ENCODE measurements at places on chromosomes 7 and 10.

GRCh38 chr7:106463851-106464611, 179.2 kb upstream of the NAMPT start:
- DNase-seq, result no peak

GRCh38 chr7:102258749-102259107, 27.9 kb upstream of the SH2B2 start:
- DNase-seq, result no peak

DNA sequence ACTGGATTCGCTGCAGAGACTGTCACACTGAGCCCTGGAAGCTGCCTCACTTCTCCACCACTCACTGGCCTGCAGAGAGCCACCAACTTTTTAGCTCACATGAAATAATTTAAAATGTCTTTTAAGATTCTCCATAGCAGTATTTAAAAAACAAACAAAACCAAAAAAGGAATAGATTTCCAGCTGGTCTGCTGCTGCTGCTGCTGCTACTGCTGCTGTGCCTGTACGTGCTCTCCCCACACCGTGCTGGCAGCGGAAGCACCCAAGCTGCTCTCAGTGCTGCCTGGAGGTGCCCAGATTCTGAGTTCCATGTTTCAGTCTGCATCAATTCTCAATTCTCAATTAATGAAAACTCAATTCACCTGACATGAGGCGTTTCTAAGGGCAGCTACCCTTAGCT, 146.0 kb downstream of the USP6NL start:
- DNase-seq, result no peak

DNA sequence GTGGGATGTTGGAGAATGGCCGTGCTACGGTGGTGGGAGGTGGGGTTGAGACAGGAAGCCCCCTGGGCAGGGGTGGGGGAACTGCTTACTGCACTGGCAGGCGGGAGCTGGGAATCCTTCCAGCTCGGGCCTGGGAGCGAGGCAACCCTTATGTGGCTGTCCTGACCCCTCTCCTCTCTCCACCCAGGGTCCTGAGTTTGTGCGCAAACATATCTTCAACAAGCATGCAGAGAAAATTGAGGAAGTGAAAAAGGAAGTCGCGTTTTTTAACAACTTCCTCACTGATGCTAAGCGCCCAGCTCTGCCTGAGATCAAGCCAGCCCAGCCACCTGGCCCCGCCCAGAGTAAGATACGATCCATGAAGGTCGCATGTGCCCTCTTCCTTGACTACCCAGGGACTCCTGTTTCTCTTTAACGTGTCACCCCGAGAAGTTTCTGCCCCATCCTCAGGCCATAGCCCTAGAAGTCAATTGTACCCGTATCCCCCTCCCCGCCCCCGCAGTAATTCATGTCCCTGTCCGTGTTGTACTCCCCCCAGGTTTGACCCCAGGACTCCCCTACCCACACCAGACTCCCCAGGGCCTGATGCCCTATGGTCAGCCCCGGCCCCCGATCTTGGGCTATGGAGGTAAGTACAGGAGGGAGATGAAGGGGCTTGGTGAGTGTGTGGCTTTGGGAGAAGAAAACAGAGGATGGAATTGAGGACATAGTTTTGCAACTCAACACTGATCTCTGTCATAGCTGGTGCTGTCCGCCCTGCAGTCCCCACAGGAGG, 1.8 kb downstream of the UFSP1 start:
- DNase-seq, result no peak

- no peak for DNase-seq
Measured at GRCh38 chr10:124978376-124978725, 36.4 kb downstream of the ZRANB1 start.

GRCh38 chr10:130741901-130742855, 569.3 kb downstream of the TCERG1L start:
- DNase-seq, result no peak

DNA sequence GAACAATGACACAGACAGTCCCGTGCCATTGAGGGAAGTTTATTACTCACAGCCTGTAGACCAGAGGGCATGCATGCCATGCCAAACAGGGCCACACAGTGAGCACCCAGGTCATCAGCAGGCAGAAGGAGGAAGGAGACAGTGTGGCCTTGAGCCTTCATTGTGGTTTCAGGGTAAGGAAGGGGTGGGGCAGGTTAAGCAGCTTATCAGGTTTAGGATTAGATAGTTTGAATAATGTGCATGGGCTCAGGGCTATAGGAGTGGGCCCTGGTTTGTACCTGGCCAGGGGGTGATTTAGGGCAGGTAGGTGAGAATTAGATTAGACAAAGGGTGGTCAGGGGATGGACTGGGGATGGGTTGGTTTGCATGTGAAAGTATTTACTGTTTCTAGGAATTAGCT, 67.9 kb downstream of the ADCY1 start:
- no peak for DNase-seq

GRCh38 chr10:71442000-71442399, 45.3 kb downstream of the CDH23 start:
- DNase-seq, result no peak

- DNase-seq, result no peak
Measured at GRCh38 chr10:85851325-85851724, 515.3 kb downstream of the GRID1 start.

- DNase-seq, result no peak
Measured at GRCh38 chr10:48417374-48417773, 110.9 kb downstream of the MAPK8 start.
